Effector memory CD8-positive, alpha-beta T cell (primary cell): ENCODE measurements at places on chromosomes 12 and 14.
A peak's percentile ranks its signal among the peaks of the same experiment; 100 is the strongest.

DNA sequence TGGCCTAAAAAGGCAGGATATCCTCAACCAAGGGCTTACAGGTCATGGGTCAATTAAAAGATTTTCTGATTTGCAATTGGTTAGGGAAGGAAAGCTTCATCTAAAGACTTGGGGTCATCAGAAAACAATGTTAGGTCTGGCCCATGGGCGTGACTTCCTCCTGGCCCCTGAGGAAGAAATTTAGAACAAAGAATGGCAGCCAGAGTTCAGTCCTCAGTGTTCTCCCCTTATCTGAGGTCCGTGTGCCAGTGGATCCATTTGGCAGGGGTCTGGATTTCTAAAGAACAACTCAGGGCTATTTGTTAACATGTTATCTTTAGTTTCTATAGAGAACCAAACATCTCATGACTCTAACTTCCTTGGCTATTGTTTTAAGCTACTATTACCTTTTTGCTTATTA lies 27.8 kb upstream of the NFYB start:
- no peak for DNase-seq

GRCh38 chr12:43969882-43970281 lies 134.0 kb downstream of the TMEM117 start:
- no peak for DNase-seq

GRCh38 chr12:110015132-110015531 lies 15.9 kb downstream of the ANKRD13A start:
- no peak for DNase-seq

DNA sequence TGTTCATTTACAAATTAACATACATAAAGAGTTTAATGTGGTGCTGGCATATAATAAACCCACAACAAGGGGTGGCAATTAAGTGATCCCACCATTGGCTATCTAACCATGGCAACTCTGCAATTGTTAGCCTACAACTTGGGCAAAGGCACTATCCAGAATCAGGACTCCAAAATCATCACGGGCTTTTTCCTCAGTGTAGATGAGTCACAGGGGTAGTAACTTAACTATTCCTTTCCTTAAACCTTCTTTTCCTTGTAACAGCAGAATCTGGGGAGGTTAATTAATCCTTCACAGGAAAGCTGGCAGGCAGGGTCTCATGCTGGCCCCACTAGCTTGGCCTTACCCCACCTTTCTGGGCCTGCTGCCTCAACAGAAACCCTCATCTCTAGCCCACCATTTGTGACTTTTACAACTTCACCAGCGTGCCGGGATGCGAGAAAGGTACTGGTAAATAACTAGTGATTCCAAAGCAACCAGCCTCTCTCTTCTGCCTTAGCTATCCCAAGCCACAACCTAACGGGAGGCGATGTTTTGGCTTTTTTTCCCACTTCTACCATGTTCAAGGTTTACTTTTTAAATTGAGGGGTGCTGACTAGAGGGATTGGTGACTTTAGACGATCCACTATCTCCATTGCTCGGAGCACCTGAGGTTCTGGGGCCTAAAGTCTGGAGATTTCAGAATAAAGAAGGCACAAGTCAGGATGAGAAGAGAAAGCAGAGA lies 744 bp downstream of the ATP5MC2 start:
- no peak for DNase-seq

- DNase-seq: no peak
Observed at GRCh38 chr14:51129130-51129529, 34.2 kb upstream of the TRIM9 start.

DNA sequence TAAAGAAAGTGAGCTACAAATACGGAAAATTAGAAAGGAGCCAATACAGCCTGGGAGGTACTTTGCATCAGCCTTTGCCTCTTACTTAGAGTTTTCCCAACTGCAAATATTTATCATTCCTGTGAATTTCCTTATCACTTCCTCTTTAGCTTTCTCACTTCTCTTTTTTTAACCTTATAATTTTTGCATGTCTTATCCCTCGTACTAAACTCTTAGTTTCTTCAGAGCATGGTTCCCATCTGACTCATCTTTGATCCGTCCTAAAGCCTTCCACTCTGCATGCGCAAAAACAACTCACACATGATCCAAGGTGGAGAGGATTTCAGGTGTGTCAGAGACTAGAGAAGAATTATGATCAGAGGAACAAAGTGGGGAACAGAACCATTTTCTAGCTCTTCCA lies 9.6 kb upstream of the SNAPC1 start:
- DNase-seq: no peak

DNA sequence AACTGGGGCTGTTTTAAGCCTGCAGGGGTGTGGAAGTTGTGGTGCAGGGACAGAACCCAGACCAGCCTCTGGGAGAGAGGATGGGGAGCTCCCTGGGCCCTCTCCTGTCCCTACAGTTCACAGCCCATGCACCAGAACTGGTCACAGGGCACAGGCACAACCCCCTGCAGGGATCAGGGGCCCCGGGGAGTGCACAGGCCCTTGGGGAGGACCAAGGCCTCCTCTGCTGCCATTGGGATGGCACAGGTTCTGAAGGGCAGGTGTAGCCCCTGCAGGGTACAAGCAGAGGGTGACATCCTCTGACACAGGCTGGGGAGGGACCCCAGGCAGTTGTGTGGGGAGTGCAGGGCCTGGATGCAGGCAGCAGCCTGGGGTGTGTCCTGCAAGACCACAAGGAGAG lies 66.4 kb upstream of the SFSWAP start:
- DNase-seq: no peak

DNA sequence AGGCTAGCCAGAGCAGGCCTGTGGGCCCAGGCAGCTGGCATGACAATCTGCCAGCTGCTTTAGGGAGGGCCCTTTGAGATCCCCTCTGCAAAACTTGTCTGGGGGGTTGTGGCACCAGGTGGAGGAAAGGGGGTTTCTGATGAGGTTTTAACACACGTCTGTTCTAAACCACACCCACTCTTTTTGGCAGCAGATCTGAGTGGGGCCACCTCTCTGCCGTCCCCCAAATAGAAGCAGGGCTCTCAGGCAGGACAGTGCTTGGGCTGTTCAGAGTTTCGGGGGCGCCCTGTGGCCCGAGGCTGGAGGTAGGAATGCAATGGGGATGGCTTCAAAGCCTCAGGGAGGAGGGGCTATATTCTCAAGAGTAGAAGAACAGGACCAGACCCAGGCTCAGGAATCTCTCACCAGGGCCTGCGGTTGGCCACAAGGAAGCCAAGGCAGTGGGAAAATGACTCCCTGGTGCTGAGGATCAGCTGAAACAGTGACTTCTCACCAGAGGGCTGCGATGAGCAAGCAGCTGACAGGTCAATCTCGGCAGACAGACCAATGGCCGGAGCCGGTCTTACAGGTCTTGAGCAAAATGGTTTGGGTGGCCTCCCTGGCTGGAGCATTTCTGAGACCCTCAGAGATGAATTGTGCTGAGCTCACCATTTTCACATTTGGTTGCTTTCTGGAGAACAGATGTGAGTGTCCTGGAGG lies 1.5 kb upstream of the KRT5 start:
- DNase-seq: no peak

GRCh38 chr12:3311027-3311402 lies 180.0 kb upstream of the PRMT8 start:
- DNase-seq: no peak

DNA sequence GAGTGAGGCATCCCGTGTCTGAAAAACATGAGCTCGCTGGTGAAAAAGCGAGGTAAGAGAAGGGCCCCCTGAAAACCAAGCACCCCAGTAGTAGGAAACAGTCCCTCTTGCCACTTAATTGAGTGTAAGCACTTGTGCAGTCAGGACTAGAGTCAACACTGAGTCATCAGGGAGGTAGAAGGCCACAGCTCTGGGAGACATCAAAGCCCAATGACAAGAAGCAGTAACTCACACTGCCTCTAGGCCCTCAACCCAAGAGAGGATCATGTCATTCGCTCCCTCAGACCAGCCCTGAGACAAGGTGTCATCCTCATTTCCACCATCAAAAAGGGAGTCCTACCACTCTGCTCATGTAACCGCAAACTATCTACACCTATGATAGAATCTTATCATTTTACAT lies 17.8 kb downstream of the POMT2 start:
- no peak for DNase-seq

- no peak for DNase-seq
Observed at GRCh38 chr14:95889236-95889979, 12.8 kb downstream of the TUNAR start.

GRCh38 chr12:51202718-51203117 lies 15.1 kb downstream of the POU6F1 start:
- DNase-seq: no peak

DNA sequence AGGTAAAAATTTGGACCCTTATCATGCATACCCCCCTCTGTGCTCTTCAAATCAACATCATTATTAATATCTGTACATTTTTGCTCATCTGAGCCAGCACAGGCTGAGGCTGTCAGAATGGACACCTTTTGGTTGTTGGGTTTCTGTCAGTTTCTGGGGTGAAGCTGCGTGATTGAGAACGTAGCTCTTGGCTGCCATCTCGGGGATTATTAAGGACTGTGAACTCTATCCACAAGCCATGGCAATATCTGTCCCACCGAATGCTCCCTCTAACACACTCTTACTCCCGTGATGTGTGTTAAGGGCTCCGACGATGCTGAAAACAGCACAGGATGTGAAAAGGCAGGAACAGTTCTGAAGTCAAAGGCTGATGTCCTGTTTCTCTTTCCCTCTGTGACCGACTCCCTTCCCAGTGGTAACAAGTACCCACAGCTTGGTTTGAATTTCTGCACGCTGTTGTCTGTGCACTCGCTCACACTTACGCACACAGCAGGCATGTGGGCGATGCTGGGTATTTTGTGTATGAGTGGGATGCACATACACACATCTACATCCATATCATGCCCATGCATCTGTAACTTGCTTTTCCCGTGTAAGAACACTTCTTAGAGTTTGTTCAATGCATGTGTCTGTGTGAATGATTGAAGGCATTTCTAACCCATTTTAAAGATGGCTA lies 405.6 kb downstream of the TMEM121 start:
- no peak for DNase-seq

GRCh38 chr14:50225067-50225973 lies 6.1 kb downstream of the SOS2 start:
- DNase-seq: no peak

GRCh38 chr12:22409377-22410164 lies 75.1 kb upstream of the ST8SIA1 start:
- peak; percentile 60 for DNase-seq
